Muscle of arm (tissue), 14 donors: ENCODE measurements at places on chromosomes 6 and 20.

- DNase-seq, result no peak
Measured at GRCh38 chr6:162211022-162211421, 516.5 kb downstream of the PRKN start.

GRCh38 chr6:20833881-20834515, 299.7 kb downstream of the CDKAL1 start:
- no peak for DNase-seq

- DNase-seq, result peak; percentile 50
Measured at GRCh38 chr6:42727087-42727611, 4.8 kb upstream of the PRPH2 start.

DNA sequence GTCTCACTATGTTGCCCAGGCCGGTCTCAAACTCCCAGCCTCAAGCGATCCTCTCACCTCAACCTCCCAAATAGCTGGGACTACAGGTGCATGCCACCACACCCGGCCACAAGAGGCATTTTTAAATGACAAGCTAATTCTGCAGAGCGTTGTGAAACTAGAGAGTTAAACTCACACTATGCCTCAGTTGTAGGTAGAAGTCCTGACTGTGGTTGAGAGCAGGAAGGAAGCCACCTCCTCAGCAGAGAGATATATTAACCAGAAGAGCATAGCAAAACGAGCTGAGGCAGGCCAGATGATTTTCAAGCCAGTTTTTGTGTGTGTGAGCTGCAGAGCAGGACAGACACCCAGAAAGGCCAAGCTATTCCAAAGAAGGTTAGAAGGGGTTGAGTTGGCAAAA, 150.3 kb downstream of the MBOAT1 start:
- no peak for DNase-seq

GRCh38 chr6:34030831-34031624, 114.9 kb downstream of the GRM4 start:
- no peak for DNase-seq

- no peak for DNase-seq
Measured at GRCh38 chr6:142845143-142845571, 99.8 kb downstream of the HIVEP2 start.
